Prostate gland (tissue), 2 donors: ENCODE measurements at places on chromosomes 12 and 14. TPM values are rescaled to one million over a fixed set of nuclear protein-coding genes. Genes with fewer than 3 reads are reported as not detected.

- H3K36me3 ChIP-seq = no peaks in the 10 kb centered on the region
- no peak overlapping the region for H3K27ac ChIP-seq
- DNase-seq = no peak
- H3K4me3 ChIP-seq = no peak overlapping the region
- no peaks in the 10 kb centered on the region for H3K27me3 ChIP-seq
- H3K4me1 ChIP-seq = no peaks in the 10 kb centered on the region
Observed at GRCh38 chr12:98296462-98297079, 218.8 kb upstream of the TMPO start.

- no peaks in the 10 kb centered on the region for H3K27me3 ChIP-seq
- H3K4me1 ChIP-seq = no peaks in the 10 kb centered on the region
- H3K4me3 ChIP-seq = no peak overlapping the region
- H3K36me3 ChIP-seq = no peaks in the 10 kb centered on the region
- no peak overlapping the region for H3K27ac ChIP-seq
Observed at GRCh38 chr14:67071506-67071905, 117.7 kb upstream of the GARIN2 start.

The VDR gene
- total RNA-seq = 4.3 TPM

The FAM181A gene
- not detected for total RNA-seq

The ACSM4 gene
- total RNA-seq = 0.91 TPM
